Panc1 (cell line): ENCODE measurements at places on chromosomes 2 and 18. TPM values are rescaled to one million over a fixed set of nuclear protein-coding genes. Genes with fewer than 3 reads are reported as not detected.
A peak's percentile ranks its signal among the peaks of the same experiment; 100 is the strongest.

ARHGEF4 gene
- 0.80 TPM for total RNA-seq

ASPRV1 gene
- total RNA-seq: 0.21 TPM

- peaks cover 6% of the 10 kb centered on the region; the same call in 1 of the 2 replicates for H3K36me3 ChIP-seq
- no peak for DNase-seq
- H3K4me3 ChIP-seq: peak overlapping the region; percentile 68
Measured at GRCh38 chr2:196171946-196172345, 568 bp upstream of the STK17B start.

GAREM1 gene
- total RNA-seq: 4.7 TPM

DNA sequence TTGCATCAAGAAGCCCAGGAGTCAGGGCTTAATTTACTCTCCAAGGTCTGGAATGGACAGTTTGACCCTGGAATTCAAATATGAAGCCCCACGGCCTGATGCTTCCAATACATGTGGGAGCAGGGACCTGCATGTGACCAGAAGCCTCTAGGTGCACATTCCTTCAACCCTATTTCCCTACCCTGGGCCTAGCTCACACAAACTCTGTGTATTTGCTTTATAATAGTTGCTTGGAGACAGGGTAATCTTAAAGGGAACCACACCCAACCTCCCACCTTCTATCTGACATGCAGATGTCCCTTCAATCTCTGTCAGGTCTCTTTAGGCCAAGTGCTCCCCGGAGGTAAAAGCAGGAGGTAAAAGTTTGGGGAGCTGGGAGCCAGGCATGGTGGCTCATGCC is 55.4 kb upstream of the PPP1CB start:
- DNase-seq: no peak
- H3K4me1 ChIP-seq: peaks cover 5% of the 10 kb centered on the region; the same call in 1 of the 2 replicates

- no peaks in the 10 kb centered on the region for H3K4me1 ChIP-seq
- H3K27me3 ChIP-seq: no peaks in the 10 kb centered on the region
- no peak overlapping the region for H3K4me3 ChIP-seq
- DNase-seq: no peak
Measured at GRCh38 chr2:222993920-222994650, 57.9 kb upstream of the KCNE4 start.

CIB4 gene
- 0.33 TPM for total RNA-seq

DNA sequence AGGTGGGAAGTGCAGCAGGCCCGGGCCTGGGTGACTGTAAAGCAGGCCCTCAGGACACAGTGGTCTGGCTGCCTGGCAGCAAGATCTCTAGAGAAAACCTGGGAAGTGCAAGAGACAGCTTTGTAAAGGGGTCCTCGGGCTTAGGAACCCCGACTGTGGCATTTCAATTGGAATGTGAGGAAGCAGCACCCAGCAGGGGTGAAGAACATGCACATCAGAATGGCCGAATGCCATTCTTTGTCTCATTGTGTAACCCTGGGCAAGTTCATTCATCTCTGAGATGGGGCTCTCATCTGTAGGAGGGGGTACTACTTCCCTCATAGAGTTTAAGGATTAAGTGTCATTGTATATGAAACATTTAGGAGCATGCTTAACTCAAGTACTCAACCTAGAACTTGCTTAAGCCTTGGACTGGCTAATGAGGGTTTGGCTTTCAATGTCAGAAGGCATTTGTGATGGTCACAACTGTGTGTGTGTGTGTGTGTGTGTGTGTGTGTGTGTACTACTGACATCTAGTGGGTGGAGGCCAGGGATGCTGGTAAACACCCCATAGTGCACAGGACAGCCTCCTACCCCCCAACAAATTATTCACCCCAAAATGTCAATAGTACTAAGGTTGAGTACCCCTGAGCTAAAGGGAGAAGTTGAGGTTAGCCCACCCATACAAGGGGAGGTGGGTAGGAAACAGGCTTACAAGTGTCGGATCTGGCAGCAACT is 29.3 kb downstream of the MEX3C start:
- H3K4me1 ChIP-seq: no peaks in the 10 kb centered on the region
- no peak overlapping the region for H3K27ac ChIP-seq
- no peak for DNase-seq

REG3A gene
- total RNA-seq: not detected

BCL2 gene
- 0.72 TPM for total RNA-seq

- H3K36me3 ChIP-seq: no peaks in the 10 kb centered on the region
- DNase-seq: no peak
- H3K27me3 ChIP-seq: no peaks in the 10 kb centered on the region
Measured at GRCh38 chr2:216526939-216527338, 28.3 kb downstream of the RPL37A start.

- H3K4me3 ChIP-seq: no peak overlapping the region
- H3K27ac ChIP-seq: no peak overlapping the region
- no peaks in the 10 kb centered on the region for H3K27me3 ChIP-seq
- H3K36me3 ChIP-seq: no peaks in the 10 kb centered on the region
- DNase-seq: no peak
Measured at GRCh38 chr2:162293122-162293786, 25.2 kb downstream of the IFIH1 start.

CFAP53 gene
- 0.23 TPM for total RNA-seq

GRCh38 chr2:83364264-83364663 is 1094.8 kb downstream of the SUCLG1 start:
- no peak overlapping the region for H3K27ac ChIP-seq
- no peaks in the 10 kb centered on the region for H3K27me3 ChIP-seq
- no peak overlapping the region for H3K4me3 ChIP-seq
- H3K4me1 ChIP-seq: no peaks in the 10 kb centered on the region
- no peaks in the 10 kb centered on the region for H3K36me3 ChIP-seq

DNA sequence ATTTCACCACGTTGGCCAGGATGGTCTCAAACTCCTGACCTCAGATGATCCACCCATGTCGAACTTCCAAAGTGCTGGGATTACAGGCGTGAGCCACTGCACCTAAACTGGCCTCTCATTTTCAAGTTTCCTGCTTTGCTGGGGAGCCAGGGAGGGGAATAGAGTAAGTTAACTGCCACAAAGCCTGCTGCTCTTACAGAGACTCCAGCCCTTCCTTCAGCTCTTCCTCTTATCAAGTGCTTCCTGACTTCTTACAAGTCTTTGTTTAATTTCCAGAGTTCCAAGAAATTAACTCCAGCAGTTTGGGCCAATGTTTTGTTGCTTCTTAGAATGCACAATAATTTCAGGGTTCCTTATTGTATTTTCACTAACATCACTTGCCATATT is 24.3 kb upstream of the UBE2F start:
- no peak overlapping the region for H3K27ac ChIP-seq
- H3K4me3 ChIP-seq: no peak overlapping the region
- H3K4me1 ChIP-seq: no peaks in the 10 kb centered on the region
- no peaks in the 10 kb centered on the region for H3K27me3 ChIP-seq

STEAP3 gene
- 44.8 TPM for total RNA-seq

DNA sequence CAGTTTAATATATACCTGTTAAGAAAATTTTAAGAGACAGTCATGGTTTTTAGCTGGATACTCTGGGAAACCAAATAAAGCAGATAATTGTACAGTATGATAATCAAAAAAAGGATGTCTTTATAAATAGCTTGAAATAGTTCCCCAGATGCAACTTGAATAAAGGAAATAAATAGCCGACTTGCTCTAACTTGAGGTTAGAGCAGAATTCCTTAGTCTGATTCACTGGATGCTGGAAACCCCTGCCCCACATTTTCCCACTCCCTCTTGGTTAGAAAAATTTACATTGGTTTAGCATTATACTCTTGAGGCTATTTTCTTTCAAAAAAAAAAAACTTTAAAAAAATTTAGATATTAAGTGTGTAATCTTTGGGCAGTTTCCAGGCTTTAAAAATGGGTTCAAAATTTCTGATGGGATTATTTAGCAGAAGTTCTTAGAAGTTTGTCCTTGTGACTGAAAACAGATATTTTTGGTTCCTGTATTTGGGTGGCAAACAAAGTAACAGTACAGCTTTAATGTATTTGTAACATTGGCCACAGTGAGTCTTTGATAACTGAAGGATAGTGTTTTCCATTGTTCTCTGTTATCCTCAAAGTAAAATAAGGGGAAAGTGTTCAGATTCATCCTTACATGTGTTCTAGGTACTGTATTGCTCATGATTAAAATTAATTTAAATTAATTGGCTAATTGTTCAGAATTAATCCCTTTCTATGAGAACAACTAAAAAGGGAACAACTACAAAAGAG is 39.6 kb downstream of the ITGAV start:
- no peak for DNase-seq
- peaks cover 8% of the 10 kb centered on the region; the same call in 1 of the 2 replicates for H3K36me3 ChIP-seq
- no peaks in the 10 kb centered on the region for H3K27me3 ChIP-seq
- no peak overlapping the region for H3K27ac ChIP-seq
- H3K4me3 ChIP-seq: no peak overlapping the region

GRCh38 chr2:118858485-118859156 is 11.2 kb upstream of the EN1 start:
- H3K27me3 ChIP-seq: peaks cover 9% of the 10 kb centered on the region; the same call in 1 of the 2 replicates
- DNase-seq: no peak
- H3K4me3 ChIP-seq: no peak overlapping the region
- no peak overlapping the region for H3K27ac ChIP-seq

BUB1 gene
- total RNA-seq: 91.2 TPM

DNA sequence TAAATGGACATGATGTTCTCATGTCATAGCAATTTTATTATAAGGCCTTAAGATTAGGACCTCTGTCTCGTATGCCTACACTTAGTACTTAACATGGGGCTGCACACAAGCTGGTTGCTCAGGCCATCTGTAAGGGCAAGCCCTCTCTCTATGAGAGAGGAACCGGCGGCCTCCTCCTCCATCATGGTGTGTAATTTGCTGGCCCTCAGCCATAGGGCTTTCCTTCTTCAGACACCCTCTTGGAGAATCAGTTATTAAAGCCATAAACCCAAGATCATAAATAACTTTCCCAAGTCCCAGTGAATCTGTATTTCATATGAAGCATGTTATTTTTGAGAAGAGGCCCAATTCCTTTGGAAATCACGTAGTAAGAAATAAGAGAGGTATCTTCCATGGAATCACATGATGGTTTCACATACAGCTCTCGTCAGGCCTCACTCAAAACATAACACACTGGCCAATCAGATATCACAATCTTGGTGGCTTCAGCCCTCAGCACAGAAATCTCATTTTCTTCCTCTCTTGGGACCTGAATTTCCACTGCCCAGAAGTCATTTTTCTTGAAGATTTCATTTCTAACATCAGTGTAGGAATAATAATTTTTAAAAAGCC is 92.6 kb downstream of the RDH14 start:
- H3K36me3 ChIP-seq: no peaks in the 10 kb centered on the region; the same call in 1 of the 2 replicates
- no peak overlapping the region for H3K4me3 ChIP-seq
- DNase-seq: no peak
- H3K4me1 ChIP-seq: no peaks in the 10 kb centered on the region
- no peaks in the 10 kb centered on the region for H3K27me3 ChIP-seq

FMNL2 gene
- total RNA-seq: 33.6 TPM

DNA sequence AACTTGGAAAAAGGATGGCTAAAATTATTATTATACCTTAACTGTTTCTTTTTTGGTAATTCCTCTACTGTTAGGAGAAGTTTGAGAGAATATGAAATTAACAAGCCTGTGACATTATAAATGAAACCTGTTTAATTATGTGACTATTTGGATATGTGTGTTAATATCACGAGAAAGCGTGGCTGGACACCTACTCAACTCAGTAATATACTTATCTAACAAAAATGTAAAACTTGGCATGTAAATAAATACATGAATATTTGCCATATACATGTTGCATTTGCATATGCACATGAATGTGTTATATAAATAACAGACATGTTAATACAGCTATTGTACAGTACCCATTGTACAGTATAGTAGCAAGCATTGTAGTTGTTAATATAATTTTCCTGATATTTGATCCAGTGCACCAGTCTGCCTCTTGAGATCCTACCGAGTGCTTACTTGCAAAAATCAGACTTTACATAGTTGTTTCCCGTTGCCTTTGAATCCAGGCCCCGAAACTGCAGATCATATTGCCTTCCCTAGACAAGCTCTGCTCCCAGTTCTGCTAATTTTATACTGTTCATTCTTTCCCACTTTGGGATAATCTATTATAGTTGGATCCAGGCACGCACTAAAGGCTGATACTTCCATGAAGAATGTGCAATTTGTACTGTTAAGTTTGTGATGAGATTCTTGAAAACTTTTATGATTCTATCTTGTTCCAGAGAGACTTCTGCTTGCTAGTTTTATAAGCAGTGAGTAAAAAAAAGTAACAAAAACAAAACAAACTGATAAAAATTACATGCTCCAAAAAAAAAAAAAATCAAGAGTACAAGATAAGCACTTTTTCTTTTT is 395.6 kb downstream of the ARHGAP15 start:
- H3K4me1 ChIP-seq: no peaks in the 10 kb centered on the region
- H3K36me3 ChIP-seq: no peaks in the 10 kb centered on the region
- no peaks in the 10 kb centered on the region for H3K27me3 ChIP-seq
- no peak for DNase-seq
- no peak overlapping the region for H3K4me3 ChIP-seq

DNA sequence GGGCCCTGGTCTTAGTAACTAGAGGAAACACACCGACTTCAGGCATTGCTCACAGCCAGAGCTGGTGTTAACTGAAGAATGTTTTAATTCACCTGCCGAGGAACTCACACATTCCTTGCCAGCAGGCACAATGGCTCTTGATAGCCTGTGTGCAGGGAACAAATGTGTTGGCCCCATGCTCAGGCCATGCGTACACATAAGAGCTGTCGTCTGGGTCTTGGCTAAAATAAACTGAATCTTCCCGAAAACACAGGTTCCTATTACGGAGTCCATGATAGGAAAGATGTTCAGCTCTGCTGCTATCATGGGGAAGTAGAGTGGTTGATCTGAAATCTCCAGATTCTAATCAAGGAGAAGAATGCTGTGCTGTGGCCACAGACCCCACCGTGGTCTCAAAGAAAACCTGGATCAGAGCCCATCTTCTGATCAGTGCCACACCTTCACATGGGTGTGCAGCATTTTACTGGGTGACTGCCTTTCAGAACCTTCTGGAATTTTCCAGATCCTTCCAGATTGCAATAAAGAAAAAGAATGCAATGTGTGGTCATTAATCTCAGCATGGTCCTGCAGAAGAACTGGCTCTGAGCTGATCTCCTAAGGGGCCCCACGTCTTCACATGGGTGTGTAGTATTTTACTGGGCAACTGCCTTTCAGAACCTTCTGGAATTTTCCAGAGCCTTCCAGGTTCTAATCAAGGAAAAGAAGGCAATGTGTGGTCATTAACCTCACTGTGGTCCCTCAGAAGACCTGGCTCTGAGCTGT is 17.2 kb downstream of the MBP start:
- H3K27ac ChIP-seq: peak overlapping the region; percentile 94
- no peaks in the 10 kb centered on the region for H3K27me3 ChIP-seq
- no peak for DNase-seq
- H3K4me1 ChIP-seq: peaks cover 76% of the 10 kb centered on the region

DNA sequence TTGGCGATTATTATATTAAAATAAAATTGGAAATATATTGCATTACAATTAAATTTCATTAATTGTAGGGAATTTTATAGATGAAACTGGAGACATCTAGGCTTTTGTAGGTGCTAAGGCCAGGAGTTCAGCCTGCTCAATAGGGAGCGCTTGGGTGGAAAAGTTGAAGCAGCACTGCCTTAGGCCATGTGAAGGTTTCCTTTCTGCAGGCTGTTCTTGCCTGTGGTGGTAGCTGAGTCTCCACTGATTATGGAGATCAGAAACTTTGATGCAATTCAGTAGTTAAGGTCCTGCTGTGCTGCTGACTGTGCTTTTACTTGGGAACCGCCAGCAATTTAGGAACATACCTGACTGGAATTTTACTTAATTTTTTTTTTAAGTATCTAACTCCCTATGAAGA is 179.9 kb upstream of the BOD1L2 start:
- H3K36me3 ChIP-seq: no peaks in the 10 kb centered on the region
- no peaks in the 10 kb centered on the region for H3K27me3 ChIP-seq
- H3K4me1 ChIP-seq: no peaks in the 10 kb centered on the region
- no peak overlapping the region for H3K4me3 ChIP-seq

LYPD6 gene
- total RNA-seq: 0.31 TPM

TCF23 gene
- total RNA-seq: 0.03 TPM
